ENCODE measurements at places on chromosomes 11 and 22.

DNA sequence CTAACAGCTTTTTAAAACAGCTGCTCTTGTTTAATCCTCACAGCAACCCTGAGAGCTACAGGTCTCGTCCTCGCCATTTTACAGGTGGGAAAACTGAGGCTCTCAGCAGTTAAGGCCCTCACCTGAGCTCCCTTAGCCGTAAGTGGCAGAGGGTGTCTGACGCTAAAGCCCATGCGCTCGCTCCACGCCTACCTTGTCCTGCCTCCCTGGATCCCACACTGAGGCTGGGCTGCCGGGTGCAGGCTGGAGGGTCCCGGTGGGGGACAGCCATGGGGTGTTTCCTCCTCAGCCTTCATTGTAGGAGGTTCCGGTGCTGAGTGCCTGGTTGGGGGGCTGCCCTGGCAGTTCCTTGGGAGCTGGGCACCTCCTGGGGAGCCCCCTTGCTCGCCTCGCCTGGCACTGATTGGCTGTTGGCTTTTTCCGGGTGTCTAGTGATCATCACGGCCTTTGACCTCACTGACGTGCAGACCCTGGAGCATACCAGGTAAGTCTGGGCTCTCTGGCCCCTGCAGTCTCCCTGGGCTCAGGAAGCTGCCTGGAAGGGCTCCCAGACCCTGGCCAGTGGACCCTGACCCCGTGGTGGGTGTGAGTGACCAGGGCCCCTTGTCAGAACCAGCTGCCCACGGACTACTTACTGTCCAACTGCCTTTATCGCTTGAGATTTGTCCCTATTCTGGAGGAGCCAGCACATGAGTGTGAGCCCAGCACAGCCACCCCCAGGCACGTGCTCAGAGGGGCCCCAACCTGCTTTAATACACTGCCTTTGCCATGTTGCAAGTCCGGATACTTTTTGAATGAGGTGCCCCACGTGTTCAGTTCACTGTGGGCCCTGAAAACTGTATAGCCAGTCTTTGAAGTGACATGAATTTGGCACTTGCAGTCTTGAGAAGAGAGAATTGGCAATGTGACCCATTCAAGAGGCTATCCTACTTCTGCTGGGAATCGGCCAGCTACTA, 12.6 kb downstream of the RAB36 start:
- DNase-seq, result no peak

DNA sequence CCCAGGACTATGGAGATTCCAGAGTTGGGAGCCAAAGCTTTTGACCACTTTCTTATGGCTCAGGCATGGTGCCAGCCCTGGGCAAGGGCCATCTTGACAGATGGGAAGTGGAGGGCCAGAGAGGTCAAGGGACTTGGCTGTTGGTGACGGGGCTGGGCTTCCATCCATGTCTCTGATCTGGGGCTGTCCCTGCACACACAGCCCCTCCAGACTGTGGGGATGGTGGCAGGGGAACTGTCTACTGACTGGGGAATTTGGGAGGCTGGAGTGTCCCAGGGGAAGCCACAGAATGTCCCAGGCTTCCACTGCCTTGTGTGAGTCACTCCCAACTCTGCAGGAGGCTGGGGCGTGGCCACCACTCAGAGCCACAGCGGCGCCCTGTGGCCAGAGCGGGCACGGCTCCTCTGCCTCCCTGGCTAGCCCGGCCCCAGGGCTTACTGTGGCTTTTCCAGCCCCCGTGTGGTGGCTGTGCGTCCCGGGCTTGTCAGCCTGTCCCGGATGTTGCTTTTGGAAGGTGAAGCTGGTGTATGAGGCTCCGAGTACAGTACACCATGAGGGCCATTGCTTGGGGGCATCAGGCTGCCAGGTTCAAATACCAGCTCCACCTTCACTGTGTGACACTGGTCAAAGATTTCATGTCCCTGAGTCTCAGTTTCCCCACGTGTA, 19.6 kb downstream of the C22orf23 start:
- peak; percentile 96 for DNase-seq

GRCh38 chr11:12592283-12592682, 81.9 kb upstream of the TEAD1 start:
- DNase-seq, result no peak

DNA sequence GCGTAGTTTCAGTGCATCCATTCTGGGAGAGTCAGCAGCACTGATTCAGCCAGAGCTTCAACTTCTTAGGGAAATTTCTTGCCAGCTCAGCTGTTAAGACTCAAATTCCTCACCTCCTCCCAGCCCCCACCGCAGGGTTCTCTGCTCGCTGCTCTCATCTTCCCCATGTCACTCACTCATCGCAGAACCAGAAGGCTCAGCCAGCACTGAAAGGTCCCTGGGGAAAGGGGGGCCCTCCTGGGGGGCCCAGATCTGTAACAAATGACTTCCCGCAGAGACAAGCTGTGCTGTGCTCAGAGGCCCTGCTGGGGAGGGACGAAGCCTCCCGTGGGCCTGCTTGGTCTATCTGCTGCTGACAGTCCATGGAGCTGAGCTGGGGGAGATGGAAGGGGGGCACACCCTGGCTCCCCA, 220.6 kb downstream of the NTM start:
- DNase-seq, result no peak

DNA sequence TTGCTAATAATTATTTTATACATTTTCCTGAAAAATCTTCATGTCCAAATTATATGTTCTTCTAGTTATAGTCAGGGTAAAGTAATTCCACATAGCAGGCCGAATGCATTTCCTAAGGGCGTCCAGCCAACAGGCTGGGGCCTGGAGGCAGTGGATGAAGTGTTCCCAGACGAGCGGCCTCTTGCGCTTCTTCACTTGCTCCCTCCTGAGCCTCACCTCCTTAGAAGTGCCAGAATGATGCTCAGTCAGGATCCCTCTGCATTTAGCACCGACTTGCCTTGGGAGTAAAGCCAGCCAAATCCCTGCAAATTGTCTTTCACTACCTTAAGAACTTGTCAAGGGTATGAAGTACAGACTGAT, 1.5 kb downstream of the OLFML1 start:
- no peak for DNase-seq

DNA sequence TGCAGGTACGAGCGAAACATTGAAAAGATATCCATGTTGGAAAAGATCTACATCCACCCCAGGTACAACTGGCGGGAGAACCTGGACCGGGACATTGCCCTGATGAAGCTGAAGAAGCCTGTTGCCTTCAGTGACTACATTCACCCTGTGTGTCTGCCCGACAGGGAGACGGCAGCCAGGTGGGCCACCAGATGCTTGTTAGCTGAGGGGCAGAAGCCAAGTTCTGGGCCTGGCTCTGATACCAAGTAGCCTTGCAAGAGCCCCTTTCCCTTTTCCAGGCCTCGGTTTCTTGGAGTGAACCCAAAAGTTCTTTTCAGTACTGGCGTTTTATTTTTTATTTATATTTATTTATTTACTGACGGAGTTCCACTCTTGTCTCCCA, 9.6 kb downstream of the F2 start:
- DNase-seq, result no peak

- no peak for DNase-seq
These were observed 11.6 kb upstream of the GPHA2 start for GRCh38 chr11:64947208-64947814.

- DNase-seq, result no peak
These were observed 37.2 kb downstream of the MS4A6A start for GRCh38 chr11:60145677-60146076.

DNA sequence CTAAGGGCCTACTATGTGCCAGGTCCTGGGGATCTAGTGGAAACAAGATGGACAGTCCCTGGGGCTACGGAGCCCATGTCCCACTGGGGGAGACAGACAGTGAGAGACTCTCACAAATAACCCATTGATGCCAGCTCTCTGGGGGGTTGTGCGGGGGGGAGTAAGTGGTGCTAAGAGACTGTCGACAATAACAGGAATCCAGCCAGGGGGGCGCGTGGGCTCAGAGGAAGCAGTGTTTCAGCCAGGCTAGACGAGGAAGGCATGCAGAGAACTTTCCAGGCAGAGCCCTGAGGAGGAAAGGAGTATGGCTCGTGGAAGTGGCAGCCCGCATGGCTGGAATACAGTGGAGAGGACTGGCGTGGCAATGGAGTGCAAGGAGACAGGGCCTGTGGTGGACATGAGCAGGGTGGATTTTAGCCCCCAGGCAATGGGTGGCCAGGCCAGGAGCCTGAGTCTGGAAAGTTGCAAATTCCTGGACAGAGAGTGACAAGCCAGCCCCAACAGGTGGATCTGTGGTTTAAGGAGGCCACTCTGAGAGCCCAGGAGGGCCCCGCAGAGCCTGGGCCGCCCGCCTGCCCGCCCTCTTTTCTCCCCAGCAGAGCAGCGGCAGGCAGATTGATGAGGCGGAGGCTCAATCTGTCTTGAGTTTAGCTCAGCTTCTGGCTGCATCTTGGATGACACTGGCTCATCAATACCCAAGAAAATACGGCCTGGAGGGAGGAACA, 40.0 kb upstream of the TCF20 start:
- DNase-seq, result no peak

- no peak for DNase-seq
These were observed 39.0 kb upstream of the AKIP1 start for GRCh38 chr11:8871962-8872361.

DNA sequence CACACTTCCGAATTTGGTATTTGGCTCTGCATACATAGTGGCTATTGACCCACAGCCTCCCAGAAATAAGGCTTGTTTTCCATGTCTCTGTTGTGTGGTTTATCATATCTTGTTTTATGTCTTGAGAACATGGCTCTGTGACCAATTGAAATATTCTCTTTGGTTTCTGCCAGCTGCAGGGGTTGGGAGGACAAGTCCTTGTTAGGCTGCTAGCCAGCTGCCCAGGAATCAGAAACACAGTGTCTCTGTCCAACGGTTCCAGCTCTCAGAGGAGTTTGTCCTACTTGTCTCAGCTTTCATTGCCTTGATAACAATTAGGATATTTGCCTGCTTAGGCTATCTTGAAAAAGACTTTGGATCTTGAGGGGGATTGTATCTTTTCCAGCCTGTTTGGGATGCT, 6.0 kb upstream of the SLC7A4 start:
- no peak for DNase-seq

DNA sequence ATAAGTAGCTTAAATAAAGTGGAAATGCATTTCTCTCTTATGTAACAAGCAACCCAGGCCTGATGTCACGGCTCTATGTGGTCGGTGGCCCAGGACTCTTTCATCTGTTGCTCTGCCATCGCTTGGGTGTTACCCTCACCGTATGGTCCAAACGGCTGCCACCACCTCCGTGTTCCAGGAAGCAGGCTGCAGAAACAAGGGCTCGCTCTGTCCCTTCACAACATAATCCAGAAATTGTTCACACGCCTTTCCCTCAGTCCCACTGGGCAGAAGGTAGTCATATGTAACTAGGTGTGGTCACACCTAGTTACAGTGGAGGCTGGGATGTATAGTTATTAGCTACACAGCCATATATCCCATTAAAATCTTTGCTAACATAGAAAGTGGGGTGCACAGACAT, 421.0 kb downstream of the SOX6 start:
- DNase-seq, result no peak

DNA sequence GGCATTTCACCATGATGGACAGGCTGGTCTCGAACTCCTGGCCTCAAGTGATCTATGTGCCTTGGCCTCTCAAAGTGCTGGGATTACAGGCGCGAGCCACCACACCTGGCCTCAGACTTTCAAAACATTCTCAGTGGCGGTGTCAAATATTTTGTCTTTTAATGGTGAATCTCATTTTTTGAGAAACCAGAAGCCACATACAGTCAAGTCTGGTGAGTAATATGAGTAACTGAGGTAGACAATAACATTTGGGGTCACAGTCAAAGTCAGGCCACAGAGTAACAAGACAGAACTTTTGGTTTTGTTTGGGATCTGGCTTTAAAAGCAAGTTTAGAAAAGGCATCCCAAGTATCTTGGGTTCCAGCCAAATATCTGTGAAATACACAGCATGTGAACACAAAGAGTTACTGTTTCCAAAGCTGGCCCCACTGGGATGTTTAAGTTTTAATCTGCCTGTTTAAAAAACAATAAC, 5.6 kb upstream of the TMA7B start:
- peak; percentile 69 for DNase-seq

DNA sequence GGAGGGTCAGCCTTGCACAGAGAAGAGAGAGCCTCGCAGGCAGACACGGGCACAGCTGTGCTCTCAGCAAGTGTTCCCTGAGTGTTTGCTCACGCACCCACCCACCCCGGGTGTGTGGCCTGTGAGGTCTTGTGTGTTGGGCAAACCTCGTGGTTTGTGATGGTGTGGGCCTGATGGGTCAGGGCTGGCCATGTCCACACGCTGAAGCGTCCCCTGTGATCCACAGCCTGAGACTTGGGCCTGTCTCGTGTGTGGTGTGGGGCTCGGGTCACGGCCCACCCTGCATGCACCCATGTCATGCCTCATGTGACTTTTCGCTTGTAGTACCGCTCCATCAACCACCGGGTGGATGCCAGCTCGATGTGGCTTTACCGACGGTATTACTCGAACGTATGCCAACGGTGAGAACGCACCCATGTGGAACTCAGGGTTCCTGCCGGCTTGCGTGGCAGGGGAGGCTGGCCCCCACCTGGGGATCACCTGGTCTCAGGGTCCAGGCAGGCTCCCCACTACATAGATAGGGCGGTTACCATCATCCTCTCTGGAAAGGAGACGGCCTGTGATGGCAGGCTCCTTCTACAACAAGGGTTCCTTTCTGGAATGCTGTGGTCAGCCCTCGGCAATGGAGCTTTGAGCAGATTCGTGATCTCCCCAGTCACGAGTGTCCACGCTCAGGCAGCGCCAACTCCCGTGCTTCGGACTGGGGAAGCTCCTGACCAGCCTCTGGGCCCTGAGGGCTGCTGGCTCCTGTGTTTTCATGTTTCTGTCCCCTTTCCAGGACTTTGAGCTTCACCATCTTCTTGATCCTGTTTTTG, 5.9 kb downstream of the TPCN2 start:
- no peak for DNase-seq

DNA sequence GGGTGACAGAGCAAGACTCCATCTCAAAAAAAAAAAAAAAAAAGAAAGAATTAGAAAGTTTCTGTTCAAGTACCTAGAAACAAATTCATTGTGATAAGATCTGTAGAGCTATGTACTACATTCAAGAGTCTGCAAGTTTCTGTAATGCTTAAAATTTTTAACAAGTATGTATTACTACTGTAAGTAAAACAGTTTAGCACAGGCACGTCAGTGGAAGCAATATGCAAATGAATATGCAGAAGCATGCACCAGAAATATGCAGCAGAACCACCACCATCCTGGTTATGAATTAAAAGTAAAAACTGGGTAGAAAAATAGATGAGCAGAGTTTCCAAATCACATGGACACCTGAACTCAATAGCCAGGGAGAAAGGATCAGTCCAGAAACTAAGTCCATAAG, 19.3 kb downstream of the SBF2 start:
- no peak for DNase-seq

DNA sequence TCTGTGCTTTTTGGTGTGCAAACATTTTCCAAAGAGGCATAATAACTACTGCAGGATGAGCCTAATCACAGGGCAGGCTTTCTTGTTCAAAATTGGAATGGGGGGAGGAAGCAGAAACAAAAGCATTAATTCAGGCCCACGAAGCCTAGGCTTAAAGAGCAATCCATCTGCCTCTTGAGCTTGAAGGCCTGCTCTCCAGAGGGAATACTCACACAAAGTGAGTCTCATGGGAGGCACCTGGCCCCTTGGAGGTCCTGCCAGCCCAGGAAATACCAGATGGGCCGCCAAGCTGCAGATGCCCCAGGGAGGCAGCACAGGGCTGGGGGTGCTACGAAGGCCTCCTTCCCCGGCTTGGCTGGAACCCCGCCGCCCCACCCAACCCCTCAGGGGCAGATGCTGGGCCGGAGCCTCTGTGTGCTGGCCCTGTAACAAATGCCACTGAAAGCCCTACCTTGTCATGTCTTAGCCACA, 39.3 kb upstream of the COMT start:
- no peak for DNase-seq
